ENCODE measurements at places on chromosomes 5 and 9.

- DNase-seq = no peak
These were observed 177.6 kb downstream of the NNT start for GRCh38 chr5:43780586-43780985.

GRCh38 chr9:89872913-89873707 lies 268.3 kb downstream of the GADD45G start:
- no peak for DNase-seq

GRCh38 chr9:106896695-106897094 lies 33.7 kb downstream of the ZNF462 start:
- no peak for DNase-seq

GRCh38 chr5:154756009-154756867 lies 1.1 kb downstream of the LARP1 start:
- peak; percentile 49 for DNase-seq

- no peak for DNase-seq
These were observed 25.2 kb downstream of the GLT6D1 start for GRCh38 chr9:135613946-135614805.

DNA sequence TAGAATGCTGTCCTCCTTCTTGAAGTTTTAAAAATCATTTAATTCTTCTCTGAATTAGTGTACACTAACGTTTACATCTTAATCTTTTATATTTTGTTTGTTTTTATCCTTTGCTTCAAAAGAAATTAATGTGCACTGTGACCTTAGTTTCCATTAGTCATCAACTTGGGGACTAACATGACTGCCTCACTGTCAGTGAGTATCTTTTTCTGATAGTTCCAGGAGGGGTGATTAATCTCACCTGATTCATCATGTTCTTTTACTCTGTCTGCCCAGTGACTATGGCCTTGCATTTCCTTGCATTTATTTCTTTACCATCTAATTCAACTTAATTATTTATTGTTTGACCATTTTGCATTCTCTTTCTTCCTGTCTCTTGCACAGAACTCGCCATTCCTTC lies 33.4 kb upstream of the NR3C1 start:
- DNase-seq = no peak

DNA sequence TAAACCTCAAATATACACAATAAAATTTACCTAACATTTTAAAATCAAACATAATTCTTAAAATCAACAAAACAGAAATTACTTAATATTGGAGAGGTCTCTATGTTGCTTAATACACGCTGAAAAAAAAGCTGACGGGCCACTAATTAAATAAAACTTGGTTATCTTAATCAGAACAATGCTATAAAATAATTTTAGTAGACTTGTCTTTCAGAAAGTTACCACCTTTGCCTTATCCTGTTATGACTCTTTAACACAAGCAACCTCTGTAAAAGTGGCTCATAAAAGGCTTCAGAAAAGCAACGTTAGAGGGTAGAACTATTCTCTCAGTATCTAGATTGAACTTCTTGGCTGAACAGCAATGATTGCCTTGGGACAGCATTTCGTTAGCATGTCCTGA lies 251.0 kb upstream of the RIOK2 start:
- no peak for DNase-seq

GRCh38 chr5:140084541-140084940 lies 29.4 kb upstream of the PURA start:
- no peak for DNase-seq

- no peak for DNase-seq
These were observed 447.9 kb upstream of the SGCD start for GRCh38 chr5:155878991-155879575.

DNA sequence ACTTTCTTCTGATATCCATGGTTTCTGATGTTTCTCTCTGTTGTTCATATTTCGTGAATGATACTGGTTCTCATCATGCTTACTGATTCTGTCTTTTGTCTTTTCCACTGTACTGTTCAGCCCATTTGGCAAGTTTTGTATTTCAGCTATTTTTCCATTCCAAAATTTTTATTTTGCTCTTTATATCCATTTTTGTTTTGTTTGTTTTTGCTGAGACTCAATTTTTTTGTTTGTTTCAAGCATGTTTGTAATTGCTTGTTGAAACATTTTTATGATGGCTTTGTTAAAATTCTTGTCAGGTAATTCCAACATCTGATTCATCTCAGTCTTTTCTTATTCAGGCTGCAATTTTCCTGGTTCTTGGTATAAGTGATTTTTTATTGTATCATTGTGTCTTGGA lies 64.0 kb downstream of the ERCC6L2 start:
- no peak for DNase-seq

DNA sequence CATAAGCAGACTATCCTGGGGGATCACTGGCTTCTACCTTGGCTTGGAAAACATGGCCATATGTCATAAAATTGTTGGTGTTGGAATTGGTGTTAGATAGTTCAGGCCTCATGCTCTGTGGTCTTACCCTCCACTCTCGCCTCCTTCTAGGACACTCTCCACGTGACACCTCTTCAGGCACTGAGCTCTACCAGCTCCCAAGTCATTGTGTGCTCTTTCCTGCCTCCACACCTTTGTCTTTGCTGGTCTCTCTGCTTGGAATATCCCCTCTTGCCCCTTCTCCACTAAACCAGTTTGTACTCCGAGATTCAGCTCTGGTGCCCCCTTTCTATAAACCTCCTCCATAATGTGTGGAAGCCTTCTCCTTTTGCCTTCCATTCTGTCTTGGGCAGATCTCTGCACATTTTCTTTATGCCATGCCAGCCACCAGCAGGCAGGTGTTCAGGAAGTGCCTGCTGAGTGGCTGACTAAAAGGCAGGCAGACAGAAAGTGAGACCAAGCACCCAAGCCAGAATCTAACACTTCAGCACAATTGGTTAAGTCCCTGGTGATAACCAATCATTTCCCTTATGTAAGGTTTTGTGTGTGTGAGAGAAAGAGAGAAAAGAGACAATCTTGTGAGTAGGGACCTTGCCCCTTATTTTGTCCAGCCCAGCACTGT lies 37.7 kb downstream of the SAR1B start:
- no peak for DNase-seq

DNA sequence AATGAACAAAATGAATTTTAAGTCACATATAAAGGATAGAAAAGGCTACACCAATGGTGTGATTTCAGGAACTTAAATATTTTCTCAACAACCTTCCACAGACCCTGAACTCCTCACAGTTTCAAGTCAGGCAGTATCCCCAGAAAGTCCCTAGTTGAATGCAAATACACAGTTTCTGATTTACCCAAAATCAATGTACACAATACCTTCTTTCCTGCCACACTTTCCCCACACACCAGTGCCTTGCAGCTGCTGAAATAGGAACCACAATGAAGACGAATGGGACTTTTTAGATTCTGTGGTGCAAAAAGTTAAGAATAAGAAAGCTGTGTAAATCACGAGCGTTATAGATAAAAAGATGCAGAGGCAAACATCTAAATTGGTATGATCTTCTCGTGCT lies 552.4 kb upstream of the MEF2C start:
- no peak for DNase-seq

GRCh38 chr5:170105642-170106611 lies at the start of gene FOXI1:
Gene FOXI1 (plus strand): TSS chr5:170105897. CDS start chr5:170105958, 61 bp downstream.
- no peak for DNase-seq

DNA sequence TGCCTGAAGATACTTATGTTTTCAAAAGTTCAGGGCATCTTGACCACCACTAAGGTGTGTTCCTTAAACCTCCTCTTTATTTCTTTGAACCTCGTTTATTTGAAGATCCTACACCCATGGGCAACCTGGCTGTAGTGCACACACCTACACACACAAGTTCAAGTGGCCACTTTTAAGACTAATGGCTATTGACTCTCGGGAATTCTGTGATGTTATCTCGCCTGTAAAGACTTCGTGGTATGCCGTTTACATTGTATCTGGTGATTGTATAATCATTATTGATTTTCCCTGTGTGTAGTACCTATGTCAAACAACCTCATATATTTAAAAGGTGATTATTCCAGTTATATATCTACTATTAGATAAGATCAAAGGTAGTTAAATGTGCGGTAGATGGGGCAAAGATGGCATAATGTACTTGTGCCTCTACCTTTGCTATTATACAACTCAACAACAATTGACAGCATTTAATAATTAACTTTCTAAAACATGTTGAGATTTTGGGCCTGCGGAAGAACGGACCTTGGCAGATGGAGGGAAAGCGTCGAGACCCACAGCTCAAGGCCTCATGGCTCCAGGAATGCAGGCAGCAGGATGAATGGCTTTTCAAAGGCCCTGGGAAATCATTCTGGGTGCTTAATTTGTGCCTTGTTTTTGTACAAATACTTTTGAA lies 51.4 kb upstream of the IRX2 start:
- DNase-seq = no peak

DNA sequence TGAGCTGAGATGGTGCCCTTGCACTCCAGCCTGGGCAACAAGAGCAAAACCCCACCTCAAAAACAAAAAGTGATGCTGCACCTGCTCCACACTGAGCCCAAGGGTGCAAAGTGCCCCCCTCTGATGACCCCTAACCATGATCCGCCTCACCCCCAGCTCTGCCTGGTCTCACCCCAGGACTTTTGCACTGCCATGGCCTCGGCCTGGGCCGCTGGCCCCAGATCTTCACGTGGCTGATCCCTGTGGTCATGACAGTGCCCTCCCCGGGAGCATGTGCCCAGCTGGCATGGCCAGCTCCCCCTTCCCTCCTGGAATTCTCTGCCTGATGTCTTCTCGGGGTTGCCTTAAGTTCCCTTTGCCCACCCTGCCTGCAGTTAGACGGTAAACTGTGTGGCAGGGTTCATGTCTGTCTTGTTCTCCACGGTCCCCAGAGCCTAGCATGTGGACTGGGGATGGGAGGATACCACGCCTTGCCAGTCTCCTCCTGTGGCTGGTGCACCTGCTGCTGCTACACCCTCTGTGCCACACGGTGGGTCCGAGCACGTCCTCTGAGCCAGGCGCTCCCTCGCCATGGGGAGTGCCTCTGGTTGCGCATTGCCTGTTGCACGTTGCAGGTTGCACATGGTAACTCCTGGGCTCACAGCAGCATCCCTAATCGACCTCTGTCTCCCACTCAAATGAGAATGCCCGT lies 77.4 kb upstream of the PPP1R26 start:
- no peak for DNase-seq
